A549 treated with Mapracorat at 1 μM for 4 hours (cell line): ENCODE measurements at places on chromosomes 6 and 20. TPM values are rescaled to one million over a fixed set of nuclear protein-coding genes. Genes with fewer than 3 reads are reported as not detected.

BEND6 gene
- total RNA-seq: 0.70 to 0.99 TPM (median 0.87 TPM) in 5 replicates

ZBTB12 gene
- total RNA-seq: 2.4 to 4.1 TPM (median 3.7 TPM) in 5 replicates

HLA-DOA gene
- total RNA-seq: not detected in 5 replicates

STK4 gene
- total RNA-seq: 11.7 to 14.0 TPM (median 13.0 TPM) in 5 replicates

SLC23A2 gene
- 13.5 to 16.2 TPM (median 15.2 TPM) in 5 replicates for total RNA-seq

HLA-DPA1 gene
- total RNA-seq: not detected in 5 replicates

SUMO4 gene
- total RNA-seq: not detected in 5 replicates
